ENCODE measurements at places on chromosomes 16 and 17.

- DNase-seq: peak; percentile 15
Measured at GRCh38 chr16:66324815-66325515, 41.5 kb upstream of the CDH5 start.

DNA sequence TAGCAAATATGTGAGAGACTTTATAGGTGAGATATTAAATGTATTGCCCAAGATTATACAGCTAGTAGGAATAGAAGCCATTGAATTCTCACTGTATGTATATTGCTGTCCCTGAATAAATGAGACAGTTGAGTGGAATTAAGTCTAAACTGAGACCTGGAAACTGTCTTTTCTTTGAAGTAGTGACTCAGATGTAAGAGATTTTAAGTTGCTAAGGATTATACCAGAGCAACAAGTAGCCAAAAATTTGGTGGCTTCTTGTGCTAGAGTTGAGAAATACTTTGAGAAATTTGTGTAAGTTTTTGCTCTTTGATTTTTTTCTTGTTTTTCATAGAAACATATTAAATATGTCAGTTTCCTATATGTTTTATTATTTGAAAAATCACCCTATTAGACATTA, 58.7 kb downstream of the TANC2 start:
- DNase-seq: peak; percentile 64

DNA sequence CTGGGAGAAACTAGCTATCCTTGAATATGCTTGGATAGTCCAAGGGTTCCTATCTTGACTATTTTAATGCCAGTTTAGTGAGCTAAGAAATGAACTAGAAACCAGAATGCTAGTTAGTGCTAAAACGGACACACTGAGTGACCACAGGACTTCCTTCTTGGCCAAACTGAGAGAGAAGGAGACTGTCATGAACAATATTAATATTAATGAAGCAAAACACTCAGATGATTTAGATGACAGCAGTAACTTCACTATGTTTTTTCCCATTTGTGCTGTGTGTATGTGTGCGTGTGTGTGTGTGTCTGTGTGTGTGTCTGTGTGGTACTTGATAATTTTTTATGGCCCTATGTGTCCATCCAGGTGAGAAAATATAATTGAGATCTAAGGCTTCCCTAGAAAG, 2.2 kb upstream of the ATXN1L start:
- no peak for DNase-seq

DNA sequence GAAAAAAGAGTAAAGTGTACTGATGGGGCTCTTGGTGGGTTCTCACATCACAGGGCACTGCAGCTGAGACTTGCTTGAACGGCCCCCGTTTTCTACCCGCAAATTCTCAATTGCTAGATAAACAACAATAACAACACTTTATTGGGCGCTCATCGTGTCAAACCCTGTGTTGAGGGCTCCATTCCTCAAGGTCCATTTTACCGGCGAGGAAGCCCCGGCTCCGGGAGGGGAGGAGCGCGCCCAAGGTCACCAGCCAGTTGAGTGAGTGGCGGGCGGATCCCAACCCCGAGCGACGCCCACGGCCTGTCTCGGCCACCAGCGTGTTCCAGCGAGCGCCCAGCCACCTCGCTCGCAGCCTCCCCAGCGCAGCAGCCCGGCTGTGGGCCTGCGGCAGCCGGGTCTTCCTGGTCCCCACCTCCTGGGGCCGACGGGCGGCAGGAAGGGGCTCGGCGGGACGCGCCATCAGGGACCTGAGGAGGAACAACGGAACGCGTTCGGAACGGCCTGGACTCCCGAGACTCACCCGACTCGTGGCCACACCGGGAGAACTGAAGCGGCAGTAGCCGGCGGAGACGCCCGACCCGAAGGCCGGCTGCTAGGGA, 373 bp downstream of the CMC2 start:
- DNase-seq: no peak

GRCh38 chr16:28182801-28183200, 29.0 kb downstream of the XPO6 start:
- no peak for DNase-seq

- DNase-seq: no peak
Measured at GRCh38 chr16:89951509-89951908, 3.0 kb downstream of the DEF8 start.

GRCh38 chr17:28416703-28417311, 10.8 kb upstream of the SLC46A1 start:
- peak; percentile 43 for DNase-seq

DNA sequence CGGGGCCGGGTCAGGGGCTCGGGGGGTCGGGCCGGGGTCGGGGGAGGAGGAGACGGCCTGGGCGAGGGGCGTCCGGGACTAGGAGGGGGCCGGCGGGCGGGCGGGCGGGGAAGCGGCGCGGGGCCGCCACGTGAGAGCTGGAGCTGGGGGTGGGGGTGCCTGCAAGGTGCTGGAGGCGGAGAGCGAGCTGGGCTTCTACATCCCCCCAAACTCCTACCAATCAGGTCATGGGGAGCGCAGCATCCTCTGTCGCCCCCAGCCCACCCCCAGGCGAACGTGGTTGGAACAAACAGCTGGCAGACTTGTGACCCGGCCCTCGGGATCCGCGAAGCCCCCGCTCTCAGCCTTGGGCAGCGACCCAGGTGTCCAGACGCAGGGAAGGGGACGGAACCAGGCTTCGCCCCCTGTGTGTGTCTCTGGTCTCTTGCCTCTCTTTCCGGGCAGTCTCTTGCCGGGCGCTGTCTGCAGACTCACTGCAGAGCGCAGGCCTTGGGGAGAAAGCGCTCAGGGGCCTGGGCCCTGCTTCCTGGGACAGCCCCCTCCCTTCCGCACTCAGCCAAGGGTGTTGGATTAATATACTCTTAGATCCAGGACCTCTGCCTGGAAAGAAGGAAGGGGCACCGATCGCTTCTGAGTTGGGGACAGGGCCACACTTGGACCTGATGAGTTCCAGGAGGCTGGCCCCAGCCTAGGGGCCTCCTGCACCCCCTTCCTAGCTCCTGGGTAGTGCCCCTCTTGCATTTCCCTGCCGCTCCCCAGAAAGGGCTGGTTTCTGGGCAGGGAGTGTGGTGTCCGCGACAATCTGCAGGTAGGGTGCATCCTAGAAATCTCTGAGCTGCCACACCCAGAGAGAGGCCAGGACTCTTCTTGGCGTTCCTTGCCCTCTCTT, 722 bp downstream of the RASL10B start:
- no peak for DNase-seq

DNA sequence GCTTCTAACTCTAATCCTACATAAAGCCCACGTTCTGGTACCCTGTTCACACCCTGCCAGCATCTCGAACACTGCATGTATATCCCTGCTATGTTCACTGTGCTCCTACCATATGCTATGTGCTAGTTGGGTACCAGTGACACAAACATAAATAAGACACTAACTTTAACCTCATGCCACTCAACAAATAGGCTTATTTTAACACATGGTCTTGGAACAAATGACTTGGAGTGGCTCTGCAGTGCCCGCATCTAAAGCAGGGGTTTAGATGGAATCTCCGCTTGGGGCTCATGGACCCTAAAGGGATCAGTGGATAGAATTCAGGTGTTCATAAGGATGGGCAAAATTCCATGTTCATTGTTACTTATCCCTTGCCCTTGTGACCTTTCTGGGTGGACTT, 175.7 kb upstream of the ZKSCAN2 start:
- DNase-seq: no peak

DNA sequence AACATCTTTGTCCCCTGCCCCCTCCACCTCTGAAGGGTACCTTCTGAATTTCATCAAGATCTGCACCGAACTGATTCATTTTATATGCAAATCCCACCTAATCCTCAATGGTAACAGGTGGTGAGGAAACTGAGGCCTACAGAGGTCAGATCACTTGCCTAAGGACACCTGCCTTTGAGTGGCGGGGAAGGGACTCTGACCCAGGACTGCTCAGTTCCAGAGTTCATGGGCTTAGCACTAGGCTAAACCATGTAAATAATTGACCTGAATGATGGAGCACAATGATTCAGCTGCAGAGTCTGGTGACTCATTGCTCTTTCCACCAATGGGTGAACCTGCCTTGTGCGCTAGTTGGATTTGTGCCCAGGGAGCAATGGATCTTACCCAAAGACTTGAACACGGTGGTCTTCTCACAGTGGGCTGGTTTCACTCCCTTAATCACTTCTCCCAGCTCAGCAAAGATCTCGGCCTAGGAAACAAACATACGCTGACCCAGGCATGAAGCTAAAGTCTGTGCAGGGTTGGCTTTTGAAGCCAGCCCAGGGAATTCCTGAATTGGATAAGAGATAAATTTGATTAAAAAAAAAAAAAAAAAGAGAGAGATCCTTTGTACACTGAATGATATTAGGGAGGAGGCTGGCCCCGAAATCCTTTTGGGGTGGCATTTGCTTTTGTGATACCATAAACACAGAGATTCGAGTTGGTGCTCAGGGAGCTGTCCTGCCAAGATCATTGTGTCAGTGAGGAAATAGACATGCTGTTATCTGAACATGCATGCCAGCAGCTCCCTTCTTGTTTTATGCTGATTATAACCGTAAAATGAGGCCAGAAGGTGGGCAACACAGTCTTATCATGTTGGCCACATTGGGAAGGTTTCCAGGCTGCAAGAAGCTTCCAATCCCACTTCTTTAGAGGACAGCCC, 17.0 kb downstream of the CRYM start:
- peak; percentile 86 for DNase-seq

DNA sequence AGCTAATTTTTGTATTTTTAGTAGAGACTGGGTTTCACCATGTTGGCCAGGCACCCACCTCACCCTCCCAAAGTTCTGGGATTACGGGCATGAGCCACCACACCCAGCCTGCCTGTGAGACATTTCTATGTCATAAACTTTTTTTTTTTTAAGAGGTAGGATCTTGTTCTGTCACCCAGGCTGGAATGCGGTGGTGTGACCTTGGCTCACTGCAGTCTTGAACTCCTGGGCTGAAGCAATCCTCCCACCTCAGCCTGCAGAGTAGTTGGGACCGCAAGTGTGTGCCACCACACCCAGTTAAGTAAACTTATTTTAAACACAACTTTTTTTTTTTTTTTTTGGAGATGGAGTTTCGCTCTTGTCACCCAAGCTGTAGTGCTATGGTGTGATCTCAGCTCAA, 47.2 kb downstream of the SCNN1G start:
- DNase-seq: no peak

DNA sequence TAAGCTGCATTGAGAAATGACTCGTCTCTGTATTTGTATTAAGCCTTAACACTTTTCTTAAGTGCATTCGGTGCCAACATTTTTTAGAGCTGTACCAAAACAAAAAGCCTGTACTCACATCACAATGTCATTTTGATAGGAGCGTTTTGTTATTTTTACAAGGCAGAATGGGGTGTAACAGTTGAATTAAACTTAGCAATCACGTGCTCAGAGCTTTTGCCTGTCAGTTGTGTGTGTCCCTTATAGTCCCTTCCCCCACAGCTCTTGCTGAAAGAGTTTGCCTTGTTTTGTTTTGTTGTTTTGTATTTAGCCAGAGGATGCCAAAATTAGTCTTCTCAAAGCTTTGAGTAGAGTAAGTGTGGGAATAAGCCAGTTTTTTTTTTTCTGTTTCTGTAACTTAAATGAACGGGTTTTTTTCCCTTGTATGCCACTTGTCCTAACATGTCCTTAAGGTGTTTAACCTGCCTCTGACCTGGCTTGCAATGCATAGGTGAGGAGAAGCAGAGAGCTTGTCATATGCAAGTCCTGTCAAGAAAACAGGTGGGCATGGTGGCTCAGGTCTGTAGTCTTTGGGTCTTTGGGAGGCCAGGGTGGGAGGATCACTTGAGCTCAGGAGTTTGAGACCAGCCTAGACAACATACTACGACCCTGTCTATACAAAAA, 4.6 kb upstream of the MAPK8IP3 start:
- DNase-seq: no peak

DNA sequence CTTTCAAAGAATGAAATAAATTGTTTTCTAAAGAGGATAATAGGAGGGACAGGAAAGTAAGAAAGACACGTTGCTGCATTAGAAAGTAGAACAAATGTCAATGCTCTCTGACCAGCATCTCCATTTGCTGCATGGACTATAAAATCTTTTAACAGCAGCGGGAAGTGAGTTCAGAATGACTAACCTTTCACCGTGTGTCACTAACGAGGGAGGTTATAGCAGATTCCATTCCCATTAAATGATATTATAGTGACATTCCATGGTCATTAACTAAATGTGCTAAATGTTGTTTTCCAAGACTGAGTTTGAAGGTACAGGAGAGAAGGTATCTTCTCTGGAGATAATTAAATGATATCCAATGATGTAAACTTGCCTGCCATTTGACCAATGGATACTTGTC, 127.1 kb upstream of the HS3ST3A1 start:
- DNase-seq: peak; percentile 72

DNA sequence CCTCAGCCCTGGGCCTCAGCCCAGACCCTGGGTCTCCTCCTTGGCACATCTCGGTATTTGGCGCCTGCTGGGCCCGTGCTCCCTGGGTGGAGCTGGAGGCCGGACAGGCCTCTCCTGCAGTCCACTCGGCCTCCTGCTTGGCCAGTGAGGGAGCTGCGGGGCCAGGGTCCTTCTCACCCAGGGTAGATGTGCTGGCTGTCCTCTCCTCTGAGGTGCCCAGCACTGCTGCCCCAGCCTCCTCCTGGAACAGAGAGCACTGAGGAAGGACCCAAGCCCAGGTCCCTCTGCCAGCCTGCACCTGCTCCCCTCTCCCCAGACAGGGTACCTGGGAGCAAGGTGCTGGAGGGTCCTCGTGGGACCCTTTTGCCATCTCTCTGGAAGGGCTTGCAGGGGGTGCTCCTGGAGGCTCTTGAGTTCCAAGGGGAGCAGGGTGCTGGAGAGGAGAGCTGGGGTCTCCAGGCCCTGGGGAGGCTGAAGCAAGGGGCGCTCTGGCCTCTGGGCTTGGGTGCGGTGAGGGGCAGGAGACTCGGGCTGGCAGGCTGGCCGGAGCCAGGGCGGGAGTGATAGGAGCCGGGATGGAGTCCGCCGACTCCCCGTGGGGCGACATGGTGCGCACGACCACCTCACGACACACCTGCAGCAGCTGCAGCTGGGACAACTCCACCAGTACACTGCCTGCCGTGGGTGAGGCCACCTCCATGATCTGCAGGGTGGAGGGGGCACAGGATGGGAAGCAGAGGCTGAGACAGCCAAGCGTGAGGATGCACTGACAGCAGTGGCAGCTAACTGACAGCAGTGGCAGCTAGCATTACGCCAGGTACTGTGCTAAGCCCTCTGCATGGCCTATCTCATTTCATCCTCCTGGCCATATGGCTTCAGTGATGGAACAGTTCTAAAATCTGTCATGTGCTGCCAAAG, 17.8 kb downstream of the TSPOAP1 start:
- no peak for DNase-seq

DNA sequence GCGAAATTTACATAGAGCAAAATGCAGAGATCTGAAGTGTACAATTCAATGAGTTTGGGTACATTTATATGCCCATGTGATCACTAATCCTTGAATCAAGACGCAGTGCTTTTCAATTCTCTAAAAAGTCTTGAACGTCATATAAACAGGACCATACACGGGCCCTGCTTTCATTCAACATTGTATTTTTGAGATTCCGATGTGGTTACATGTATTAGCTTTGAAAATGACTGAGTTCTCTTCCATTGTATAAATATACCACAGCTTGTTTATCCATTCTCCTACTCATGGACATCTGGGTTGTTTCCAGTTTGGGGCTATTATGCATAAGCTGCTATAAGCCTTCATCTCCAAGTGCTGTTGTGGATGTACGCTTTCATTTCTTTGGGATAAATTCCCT, 45.5 kb downstream of the ZCCHC14 start:
- DNase-seq: peak; percentile 78

Data from fibroblast of skin of abdomen (primary cell).